ENCODE measurements at places on chromosomes 11 and 22.
A peak's percentile ranks its signal among the peaks of the same experiment; 100 is the strongest.

DNA sequence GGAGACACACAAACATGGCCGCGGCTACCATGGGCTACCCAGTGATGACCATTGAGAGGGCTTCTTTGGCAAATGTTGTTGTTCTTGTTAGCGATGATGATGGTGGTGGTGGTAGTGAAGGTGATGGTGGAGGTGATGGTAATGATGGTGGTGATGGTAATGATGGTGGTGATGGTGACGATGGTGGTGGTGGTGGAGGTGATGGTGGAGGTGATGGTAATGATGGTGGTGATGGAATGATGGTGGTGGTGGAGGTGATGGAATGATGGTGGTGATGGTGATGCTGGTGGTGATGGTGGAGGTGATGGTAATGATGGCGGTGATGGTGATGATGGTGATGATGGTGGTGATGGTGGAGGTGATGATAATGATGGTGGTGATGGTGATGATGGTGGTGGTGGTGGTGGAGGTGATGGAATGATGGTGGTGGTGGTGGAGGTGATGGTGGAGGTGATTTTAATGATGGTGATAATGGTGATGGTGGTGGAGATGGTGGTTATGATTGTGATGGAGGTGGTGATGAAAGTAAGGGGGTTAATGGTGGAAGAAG is 16.3 kb upstream of the WNT7B start:
- no peak for DNase-seq

- peak; percentile 91 for DNase-seq
These were observed 7.3 kb upstream of the SPINDOC start for GRCh38 chr11:63805844-63806415.

DNA sequence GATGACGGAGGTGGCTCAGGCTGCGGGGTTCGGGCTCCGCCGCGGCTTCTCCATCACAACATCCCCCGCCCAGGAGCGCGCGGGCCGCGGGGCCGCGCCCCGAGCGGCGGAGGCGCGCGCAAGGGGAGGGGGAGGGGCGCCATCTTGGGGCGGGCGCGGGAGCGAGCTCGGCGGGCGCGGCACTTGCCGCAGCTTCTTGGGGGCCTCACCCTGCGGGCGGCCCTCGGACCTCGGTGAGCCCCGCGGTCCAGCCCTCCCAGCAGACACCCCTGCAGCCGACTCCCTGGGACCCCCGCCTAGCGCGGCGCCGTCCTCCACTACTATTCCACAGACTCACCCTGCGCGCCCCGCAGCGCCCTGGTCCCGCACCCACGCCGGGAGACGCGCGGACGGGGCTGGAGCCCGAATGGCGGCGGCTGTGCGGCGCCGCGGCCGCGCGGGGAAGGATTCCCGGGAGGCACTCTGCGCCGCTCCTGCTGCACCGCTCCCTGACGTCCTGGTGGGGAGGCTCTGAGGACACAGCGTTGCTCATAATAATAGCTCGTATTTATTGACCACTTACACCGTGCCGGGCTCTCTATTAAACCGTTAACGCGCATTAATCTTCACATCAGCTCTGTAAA is at the start of gene APBB1:
APBB1 (minus strand) TSS at position 86 of the 623 bp plus-strand sequence. CDS start 7,747 bp downstream, outside the sequence.
- DNase-seq = no peak

- peak; percentile 42 for DNase-seq
These were observed 123.1 kb downstream of the BRD1 start for GRCh38 chr22:49704345-49705215.

DNA sequence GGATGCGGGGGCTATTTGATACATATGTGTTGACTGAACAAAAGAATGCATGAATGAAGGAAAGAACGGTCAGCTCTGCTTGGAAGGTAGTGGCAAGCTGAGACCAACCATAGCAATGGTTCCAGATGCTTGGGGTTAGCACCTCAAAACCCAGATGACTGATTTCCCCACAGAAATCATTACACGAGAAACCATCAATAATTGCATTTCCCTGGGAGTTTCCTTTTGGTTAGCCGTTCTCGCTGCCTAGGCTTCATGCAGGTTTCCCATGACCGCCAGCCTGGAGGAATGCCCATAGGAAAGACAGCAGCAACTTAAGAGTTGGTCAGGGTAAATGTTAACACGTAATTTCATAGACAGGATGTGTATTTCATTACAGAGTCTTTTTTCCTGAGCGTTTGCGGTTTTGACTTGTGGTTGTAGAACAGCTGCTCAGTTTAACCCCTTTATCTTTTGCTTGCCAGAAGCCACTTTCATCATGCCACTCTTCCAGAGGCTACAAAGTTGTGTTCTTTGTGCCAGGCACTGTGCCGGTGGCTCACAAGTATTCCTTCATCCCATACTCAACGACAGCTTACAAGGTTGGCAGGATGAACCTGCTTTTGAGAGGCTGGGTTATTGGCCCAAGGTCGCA is 2.8 kb downstream of the IL17RA start:
- DNase-seq = no peak

All from islet precursor cell (in vitro differentiated cells).